Posterior cingulate gyrus (tissue), 11 donors: ENCODE measurements at places on chromosomes 2 and 18.

GRCh38 chr2:44107086-44107740, 61.5 kb upstream of the PPM1B start:
- DNase-seq: no peak

DNA sequence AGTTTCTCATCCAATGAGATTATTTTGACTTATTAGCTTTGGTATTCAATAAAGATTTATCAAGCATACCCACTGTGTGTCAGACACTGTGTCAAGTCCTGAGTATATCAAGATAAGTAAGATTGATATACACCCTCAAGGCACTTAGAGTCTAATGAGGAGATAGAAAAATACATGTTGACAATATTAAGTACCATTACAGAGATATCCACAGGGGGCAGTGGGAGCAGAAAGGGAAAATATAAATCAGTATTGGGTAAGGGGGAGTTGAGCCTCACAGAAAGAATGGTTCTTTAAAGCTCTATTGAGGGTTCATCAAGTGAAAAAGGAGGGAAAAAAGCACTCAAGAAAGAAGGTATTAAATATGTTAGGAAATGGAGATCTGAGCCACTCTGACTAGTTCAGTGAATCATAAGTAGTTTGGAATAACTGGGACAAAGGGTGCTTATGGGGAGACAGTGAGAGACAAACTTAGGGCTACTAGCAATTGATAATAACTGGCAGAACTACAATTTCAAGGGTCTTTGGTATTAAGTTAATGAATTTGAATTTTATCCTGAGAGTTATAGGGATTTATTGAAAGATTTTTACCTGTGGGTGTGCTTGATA, 45.5 kb upstream of the SLC8A1 start:
- DNase-seq: no peak

DNA sequence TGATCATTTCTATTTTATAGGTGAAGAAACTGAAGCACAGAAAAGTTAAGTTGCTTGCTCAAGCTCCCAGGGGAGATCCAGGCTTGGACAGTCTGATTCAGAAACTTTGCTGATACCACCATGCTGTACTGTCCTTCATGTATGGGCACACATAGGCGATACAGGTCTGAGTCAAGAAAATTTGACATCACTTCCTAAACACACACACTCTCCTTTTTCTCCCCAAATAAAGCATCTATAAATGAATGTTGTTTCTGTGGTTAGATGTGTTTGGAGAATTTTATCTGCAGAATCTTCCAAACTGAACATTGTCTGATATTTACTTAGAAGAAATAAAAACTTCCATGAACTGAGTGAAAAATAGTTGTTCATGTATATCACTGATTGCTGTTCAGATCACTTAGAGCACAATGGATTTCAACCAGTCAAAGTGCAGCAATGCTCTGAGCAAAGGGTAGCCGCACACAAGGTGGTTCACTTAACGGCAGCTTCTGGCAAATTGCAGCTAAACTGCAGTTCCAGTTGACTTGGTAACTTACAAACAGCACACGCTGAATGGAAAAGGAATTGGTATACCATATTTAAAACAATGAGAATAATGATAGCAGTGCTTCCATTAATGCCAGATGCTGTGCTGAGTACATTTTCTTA, 10.0 kb upstream of the AGFG1 start:
- DNase-seq: no peak

- no peak for DNase-seq
Observed at GRCh38 chr2:156532989-156533388, 96.8 kb downstream of the GPD2 start.

DNA sequence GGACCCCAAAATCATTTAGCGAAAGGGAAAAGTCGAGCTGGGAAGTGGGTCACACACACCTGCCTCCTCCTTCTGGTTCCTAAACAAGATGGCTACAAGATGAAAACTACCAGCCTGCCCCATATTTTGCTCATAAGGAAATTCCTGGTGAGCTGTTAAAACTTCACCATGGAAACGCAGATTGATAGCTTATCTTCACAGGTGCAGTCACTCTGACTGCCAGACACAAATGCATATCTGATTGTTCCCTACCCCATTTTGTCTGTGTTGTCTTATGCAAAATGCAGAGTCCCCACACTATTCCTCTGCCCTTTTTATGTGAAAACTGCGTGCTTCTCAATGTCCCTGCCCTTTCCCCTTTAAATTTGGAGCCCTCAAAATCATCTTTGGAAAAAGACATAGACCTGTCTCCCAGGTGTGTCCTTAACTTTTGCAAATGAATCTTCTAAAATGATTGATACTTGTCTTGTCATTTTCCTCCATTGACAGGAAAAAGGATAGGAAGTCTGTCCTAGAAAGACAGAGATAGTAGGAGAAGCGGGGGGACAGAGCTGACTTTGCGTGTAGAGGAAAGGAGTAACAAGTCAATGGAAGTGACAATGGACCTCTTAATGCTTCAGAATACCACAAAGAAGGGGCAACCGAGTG, 38.9 kb upstream of the THOC1 start:
- DNase-seq: no peak

GRCh38 chr2:180359522-180360282, 352.6 kb upstream of the CWC22 start:
- DNase-seq: no peak

DNA sequence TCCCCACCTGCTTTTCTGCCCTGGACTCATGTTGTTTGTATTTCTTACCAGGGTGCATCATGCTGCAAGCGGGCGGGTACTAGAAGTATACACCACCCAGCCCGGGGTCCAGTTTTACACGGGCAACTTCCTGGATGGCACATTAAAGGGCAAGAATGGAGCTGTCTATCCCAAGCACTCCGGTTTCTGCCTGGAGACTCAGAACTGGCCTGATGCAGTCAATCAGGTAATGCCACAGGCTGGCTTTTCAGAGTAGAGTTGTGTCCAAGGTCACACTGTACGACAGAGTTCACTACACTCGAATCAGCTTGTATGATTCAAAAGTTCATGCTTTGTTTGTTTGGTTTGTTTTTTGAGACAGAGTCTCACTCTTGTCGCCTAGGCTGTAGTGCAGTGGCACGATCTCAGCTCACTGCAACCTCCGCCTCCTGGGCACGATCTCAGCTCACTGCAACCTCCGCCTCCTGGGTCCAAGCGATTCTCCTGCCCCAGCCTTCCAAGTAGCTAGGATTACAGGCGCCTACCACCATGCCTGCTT, 19.4 kb downstream of the SRSF7 start:
- no peak for DNase-seq

DNA sequence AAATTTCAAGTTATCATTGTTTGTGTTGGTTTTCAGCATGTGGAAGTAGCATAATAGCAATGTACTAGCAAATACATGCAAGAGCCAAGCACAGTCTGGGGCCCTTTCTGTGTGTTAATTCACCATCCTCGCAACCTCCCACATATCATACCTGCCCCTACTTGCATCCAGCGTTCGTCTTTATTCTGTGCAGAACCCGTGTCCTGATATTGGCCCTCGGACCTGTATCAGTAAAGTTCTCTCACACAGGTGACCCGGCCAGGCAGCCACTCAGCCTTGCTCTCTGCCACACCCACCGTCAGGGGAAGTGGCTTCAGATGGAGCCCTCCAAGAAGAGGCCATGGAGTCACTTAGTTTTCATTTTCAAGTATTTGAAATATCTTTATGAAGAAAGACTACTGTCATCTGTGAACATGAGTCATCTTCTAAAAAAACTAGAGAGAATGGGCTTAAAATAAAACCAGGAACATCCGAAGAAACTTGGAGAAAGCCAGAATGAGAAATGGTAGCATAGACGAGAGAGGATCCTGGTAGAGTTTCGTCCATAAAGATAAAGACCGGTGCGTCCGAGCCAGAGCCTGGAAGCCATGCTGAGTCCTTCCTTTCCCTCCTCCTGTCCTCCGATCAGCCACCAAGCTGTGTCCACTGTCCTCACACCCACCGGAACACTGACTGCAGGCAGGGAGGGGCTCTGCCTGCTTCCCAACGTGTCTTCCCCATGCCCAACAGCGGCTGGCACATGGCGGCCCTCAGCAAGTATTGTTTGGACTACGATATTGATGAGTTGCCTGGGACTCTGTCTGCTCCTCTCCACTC, 57.3 kb upstream of the RPL31 start:
- no peak for DNase-seq

DNA sequence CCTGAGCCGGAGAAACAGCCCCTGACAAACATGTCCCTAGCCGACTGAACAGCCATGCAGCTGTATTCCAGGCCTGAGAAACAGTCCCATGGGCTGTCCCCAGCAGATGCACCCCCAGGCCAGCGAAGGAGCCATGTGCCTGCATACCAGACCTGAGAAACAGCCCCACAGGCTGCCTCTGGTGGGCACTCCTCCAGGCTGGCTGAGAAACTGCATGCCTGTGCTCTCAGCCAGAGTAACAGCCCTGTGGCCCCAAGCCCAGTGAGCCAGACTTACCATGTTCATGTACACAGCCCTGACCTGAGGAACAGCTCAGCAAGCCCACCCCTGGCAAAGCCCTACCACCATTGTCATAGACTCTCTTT, 24.8 kb downstream of the BOLL start:
- DNase-seq: no peak

GRCh38 chr2:226962176-226962773, 126.4 kb downstream of the RHBDD1 start:
- no peak for DNase-seq

DNA sequence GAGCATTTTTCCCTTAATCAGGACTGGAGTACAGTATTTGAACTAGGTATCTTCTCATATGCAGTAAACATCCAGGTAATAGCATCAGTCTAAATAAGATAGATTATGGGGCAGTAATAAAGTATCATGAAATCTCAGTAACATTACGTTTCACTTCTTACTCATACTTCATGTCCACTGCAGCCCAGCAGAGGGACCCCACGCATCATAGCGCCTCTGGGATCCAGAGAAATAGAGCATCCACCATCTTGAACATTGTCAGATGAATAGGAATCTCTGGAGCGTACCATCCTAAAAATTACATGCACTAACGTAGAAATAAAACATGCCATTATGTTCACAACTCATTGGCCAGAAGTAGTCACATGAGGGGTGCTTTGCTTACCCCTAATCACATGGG, 499.0 kb downstream of the CPS1 start:
- DNase-seq: no peak

DNA sequence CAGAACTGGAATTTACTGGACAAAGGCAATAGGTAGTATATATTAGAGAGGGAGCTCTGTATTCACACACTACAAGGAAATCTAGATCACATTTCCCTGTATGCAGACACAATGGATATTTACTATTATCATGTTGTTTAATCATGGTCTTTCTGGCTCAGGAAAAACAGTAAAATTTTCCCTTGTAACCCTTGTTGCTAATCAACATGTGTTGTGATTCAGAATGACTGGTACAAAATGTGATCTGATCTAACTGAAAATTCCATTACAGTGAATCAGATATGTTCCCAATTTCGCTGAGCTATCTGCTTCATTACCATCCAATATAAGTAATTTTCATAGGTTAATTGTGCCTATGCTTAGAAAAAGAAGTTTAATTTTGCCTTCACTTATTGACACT, 1109.7 kb downstream of the LRP1B start:
- no peak for DNase-seq

- DNase-seq: no peak
Observed at GRCh38 chr18:49563130-49563540, 1.3 kb downstream of the LIPG start.

- no peak for DNase-seq
Observed at GRCh38 chr2:111225856-111226255, 105.1 kb downstream of the BCL2L11 start.

DNA sequence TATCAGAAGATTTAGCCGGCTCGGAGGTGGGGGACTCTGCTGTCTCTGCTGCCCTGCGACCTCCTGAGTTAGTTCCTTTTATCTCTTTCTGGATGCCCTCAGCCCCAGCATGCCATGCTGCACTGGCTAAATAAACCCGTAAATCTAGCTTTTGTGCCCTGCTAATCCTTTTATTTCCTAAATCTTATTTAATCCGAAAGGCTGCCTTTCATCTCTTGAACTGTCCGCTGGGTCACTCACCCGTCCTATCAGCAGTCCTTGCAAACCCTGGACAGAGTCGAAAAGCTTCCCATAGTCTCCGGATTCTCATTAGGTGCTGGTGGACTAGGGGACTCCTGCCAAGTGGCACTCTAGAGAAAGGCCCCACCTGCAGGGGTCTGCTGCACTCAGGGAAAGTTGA, 122.0 kb upstream of the APCDD1 start:
- no peak for DNase-seq

- no peak for DNase-seq
Observed at GRCh38 chr2:69082430-69082997, 69.5 kb downstream of the ANTXR1 start.

DNA sequence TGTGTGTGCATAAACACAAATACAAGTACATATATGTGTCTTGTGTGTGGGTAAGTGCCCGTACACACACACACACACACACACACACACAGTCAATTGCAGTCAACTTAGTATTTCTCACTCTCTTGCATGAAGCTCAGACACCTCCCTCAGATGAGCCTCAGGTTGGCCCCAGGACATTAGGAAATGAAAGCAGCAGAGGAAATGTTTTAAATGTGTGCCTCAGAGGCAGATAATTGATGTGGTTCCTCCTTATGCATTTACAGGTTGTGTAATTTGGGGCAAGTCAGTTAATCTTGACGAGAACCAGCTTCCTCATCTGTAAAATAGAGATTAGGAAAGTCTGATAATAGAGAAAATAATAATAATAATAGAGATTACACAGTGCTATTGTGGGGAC, 814.0 kb upstream of the ID2 start:
- DNase-seq: no peak

DNA sequence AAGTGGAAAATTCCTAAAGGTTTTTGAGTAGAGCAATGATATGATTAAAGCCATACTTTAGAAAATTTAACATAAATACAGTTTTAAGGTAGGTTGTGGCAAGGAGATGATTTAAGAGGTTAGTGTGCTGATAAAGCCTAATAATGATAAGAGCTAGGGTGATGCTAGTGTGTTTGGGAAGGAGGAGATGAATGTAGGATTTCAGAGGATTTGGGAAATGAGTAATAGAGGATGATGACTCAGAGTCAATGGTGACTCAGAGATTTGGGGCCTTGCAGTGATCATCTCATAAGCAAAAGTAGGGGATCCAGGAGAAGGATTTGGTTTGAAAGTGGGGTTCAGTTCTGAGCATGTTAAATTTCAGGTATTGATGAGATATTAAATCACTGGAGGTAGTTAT, 23.3 kb downstream of the STAMBP start:
- no peak for DNase-seq

DNA sequence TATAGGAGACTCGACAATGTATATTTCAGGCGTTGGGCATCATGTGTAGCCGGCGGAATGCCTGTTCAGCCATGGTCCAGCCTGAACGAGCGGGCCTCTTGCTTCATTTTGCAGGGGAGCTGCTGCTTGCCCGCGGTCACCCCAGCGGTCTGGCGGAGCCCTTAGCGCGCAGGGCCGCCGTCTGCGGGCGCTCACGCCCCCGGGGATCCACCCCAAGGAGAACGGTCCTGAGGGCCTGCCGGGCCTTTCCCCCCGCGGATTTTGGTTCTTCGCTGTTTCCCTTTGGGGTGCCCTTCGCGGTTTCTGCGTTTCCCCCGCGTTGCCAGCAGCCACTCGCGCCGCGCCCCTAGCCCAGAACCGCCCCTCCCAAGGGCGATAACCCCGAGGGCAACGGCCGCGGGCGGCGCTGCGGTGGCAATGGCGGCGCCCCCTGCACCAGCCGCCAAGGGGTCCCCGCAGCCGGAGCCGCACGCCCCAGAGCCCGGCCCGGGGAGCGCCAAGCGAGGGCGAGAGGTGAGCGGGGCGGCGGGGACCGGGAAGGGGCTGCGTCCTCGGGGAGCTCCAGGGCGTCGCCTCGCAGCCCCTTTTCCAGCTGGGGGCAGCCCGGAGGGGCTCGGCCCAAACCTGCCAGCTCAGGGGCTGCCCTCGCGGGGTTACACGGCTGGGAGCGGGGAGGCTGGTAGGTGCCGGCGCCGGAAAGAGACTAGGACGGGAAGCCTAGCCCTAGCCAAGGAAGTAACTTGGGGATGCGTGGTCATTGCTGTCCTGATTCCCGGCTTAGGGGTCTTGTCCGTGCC, at the start of gene MFSD2B:
Gene MFSD2B (plus strand): TSS at position 406 of the 797 bp plus-strand sequence. CDS start 12 bp downstream, at position 418.
- no peak for DNase-seq
